ENCODE measurements at places on chromosomes 7 and 10. TPM values are rescaled to one million over a fixed set of nuclear protein-coding genes. Genes with fewer than 3 reads are reported as not detected.

DNA sequence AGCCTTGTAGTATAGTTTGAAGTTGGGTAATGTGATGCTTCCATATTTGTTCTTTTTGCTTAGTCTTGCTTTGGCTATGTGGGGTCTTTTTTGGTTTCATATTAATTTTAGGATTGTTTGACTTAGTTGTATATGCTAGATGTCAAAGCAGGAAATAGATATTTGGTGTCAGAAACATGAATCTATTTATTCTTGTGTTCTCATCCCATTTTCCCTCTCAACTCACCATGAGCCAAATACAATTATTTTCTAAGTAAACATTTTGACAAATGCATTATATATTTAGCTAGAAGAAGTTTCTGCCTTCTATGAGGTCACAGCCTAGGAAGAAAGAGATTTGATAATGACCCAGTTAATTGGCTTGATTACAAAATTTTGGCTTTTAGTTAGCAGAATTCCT, 1160.6 kb upstream of the C7orf33 start:
- no peak for DNase-seq

DNA sequence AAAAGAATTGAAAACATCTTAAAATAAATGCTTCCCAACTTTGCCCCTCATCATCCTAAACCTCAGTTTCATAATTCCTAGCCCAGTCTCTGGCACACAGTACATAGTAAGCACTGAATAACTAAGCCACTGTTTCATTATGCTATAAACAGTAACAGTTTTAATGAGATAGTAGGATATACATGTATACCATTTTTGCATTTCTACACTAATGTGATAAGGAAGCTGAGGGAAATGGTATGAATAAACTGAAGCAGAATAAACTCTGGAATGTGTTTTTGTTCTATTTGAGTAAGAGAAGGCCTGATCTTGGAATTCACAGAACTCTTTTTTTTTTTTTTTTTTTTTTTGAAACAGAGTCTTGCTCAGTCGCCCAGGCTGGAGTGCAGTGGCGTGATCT, 8.8 kb downstream of the NAPEPLD start:
- DNase-seq, result no peak

Gene CCDC126
- total RNA-seq, result 11.7 TPM

Gene ATP6V0A4
- not detected for total RNA-seq

Gene ARHGEF5
- total RNA-seq, result 10.3 TPM
